Kidney capillary endothelial cell (primary cell): ENCODE measurements at places on chromosomes 16 and 17.

DNA sequence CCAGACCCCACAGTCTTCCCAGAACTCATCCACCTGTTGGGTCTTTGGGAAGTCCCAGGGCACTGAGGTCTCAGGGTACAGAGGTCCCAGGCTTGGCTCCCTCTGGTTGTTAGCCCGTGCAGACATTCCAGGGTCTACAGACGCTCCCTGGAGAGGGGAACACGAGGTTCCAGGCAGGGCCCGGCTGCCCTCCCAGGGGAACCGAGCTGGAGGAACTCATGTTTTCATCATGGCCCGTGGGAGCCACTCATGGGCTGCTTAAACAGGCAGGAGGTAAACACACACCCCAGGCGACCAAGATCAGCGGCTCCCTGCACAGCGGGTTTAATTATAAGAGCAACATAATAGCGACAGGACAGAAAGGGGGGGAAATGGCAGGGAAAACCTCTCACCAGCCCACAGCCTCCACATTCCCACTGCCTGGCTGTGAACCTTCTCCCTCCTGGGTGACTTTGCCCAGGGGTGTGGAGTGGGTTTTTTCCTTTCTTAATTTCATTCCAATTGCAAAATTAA lies 36.5 kb downstream of the TRARG1 start:
- no peak for DNase-seq

- no peak for DNase-seq
Observed at GRCh38 chr17:36641331-36641876, 40.0 kb downstream of the MRM1 start.

- DNase-seq, result no peak
Observed at GRCh38 chr16:4245077-4245791, 3.4 kb upstream of the SRL start.

- DNase-seq, result no peak
Observed at GRCh38 chr17:72566671-72567484, 446.1 kb downstream of the SOX9 start.

DNA sequence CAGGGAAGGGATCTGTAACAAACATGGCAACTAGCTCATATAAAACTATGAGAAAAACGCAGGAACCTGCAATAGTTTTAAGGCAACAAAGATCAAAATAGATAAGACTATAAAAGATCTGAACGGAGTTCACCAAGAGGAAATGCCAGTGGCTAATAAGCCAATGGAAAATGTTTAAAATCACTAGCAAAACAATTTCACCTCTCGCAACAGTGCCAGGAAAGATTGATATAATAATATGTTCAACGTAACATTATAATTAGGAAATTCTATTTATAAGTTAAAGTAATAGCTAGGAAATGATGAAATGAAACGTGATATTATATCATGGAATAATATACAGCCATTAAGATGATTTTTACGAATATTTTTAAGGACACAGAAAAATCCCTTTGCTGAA lies 16.0 kb downstream of the MRC2 start:
- no peak for DNase-seq

DNA sequence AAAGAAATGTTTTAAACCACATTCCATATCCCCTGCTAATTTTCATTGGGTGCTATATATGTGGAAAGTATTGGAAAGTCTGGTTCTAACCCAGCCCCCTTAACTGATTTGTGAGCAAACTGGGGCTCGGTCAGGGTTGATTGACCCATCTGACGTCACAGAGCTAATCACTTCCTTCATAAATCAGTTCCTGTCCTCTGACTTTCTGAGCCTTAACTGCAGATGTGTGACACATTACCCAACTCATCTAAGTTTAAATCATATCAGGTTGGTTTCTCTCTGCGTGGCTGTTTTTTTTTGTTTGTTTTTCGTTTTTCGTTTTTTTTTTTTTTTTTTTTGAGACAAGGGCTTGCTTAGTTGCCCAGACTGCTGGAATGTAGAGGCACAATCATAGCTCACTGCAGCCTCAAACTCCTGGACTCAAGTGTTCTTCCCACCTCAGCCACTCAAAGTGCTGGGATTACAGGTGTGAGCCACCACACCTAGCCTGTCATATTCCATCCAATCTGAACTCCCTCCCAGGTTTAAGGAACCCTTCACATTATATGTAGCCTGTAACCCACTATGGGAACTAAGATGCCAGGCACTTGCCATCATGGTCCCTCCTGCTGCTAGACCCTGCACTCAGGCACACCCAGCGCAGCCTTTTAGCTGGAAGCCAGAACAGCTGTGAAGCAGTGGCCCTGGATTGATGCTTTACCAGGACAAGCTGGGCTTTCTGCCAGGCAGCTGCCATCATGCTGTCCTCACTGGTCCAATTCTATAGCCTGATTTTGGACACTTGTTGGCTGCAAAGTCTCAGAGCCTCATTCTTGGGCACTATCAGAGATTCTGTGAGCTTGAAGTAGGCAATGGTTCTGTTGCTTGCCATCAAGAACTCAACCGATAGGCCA lies 6.9 kb upstream of the BPTF start:
- peak; percentile 9 for DNase-seq

DNA sequence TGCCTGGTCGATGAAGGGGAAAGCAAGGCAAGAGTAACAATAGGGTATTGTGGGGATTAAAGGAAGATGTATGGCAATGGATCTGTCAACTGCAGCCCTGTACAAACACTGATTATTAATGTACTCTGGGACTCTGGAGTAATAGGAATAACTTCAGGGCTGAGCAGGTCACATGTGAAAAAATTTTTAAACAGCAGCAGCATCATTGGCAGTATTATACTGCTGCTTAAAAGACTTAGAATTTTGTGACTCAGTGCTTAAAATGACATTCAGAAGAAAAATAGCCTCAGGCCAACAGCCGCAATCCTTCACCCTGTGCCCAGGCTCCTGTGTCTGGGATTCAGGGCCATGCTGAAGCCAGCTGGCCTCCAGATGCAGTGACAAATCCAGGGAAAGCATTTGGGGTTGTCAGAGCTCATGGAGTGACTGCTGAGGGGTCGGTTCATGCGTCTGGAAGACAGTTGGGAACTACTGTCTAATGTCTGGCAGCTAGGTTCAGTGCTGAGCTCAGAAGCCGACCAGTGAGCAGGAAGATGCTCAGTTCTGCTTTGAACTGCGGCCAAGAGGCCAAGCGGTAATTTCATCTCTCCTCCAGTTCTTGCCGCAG lies 22.2 kb downstream of the TEX2 start:
- no peak for DNase-seq

- no peak for DNase-seq
Observed at GRCh38 chr17:39671651-39672521, 3.6 kb downstream of the PNMT start.

GRCh38 chr17:82614095-82614631 lies 34.1 kb downstream of the WDR45B start:
- no peak for DNase-seq

DNA sequence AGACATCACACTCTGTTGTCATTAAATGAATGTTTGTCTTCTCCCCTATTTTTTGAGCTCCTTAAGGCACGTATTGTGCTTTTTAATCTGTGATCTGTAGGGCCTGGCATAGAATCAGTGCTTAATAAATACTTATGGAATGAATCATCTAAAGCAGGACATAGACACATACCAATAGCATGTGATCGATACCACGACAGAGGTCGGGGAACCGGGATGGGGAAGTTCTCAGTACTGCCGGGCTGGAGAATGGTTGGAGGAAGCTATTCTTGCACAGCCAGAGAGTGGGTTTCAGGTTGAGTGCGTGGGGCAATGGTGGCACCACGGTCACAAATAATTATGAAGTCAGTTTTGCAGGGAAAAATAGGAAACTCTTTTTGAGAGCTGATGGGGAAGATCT lies 26.8 kb downstream of the NLRP1 start:
- DNase-seq, result peak; percentile 24

GRCh38 chr17:79415909-79416308 lies 194.9 kb downstream of the RBFOX3 start:
- no peak for DNase-seq

DNA sequence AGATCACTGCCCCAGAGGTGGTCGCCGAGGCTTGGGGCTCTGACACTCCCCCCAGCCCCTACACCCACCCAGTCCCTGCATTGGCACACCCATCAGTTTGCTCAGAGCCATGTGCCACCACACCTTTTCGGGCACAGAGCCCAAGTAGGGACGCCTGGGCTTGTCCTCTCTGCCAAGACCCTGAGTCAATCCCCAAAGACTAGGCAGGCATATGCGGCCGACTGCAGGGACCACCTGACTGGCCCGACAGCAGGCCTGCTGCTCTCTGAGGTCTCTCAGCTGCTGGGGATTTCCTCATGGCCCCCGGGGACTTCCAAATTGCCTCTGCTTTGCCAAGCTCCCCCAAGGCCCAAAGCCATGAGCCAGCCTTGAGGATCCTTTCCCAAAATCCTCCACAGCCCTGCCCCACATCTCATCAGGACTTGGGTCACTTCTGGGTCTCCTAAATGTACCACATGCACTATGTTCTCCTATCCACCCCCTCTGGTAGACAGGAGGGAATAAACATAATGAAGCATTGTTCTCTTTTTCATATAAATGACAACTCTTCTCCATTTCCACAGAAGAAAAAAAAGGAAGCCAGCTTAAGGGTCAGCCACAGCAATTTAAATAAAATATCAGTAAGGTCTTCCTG lies 30.6 kb downstream of the MYO18A start:
- DNase-seq, result no peak

- no peak for DNase-seq
Observed at GRCh38 chr16:46808997-46809396, 22.0 kb downstream of the C16orf87 start.

GRCh38 chr17:57557834-57558681 lies 187.0 kb downstream of the CCDC182 start:
- no peak for DNase-seq

- no peak for DNase-seq
Observed at GRCh38 chr16:19210280-19210924, 42.4 kb downstream of the SYT17 start.

GRCh38 chr16:72786606-72787005 lies 261.3 kb downstream of the ZFHX3 start:
- DNase-seq, result no peak

GRCh38 chr17:44909681-44910144 lies 5.6 kb downstream of the GFAP start:
- DNase-seq, result no peak

DNA sequence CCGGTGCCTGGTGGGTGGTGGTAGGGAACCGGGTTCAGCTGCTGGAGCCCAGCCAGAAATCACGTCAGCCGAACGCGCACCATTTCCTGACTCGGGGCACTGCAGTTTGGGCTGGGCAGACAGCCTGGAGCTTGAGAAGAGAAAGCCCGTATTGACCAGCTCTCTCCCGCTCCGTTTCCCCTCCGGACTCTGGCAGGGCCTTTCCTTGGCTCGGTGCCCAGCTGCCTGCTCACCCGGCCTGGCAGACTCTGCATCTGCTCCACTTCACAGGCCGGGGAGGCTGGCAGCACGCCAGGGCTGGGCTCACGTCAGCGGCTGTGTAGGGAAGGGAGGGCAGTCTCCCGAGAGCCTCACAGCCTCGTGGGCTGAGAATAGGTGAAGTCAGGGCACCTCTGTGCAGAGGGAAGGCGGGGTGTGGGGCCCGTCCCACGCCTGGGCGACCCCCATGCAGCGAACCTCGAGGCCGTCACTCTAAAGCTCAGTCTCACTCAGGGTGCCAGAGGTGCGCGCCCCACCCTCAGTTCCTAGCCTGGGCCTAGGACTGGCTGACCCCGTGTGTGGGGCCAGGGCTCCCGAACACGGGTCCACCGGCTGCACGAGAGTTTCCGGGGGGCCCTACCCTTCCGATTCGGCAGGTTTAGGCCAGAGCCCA lies 59.1 kb downstream of the OR1D5 start:
- peak; percentile 97 for DNase-seq

DNA sequence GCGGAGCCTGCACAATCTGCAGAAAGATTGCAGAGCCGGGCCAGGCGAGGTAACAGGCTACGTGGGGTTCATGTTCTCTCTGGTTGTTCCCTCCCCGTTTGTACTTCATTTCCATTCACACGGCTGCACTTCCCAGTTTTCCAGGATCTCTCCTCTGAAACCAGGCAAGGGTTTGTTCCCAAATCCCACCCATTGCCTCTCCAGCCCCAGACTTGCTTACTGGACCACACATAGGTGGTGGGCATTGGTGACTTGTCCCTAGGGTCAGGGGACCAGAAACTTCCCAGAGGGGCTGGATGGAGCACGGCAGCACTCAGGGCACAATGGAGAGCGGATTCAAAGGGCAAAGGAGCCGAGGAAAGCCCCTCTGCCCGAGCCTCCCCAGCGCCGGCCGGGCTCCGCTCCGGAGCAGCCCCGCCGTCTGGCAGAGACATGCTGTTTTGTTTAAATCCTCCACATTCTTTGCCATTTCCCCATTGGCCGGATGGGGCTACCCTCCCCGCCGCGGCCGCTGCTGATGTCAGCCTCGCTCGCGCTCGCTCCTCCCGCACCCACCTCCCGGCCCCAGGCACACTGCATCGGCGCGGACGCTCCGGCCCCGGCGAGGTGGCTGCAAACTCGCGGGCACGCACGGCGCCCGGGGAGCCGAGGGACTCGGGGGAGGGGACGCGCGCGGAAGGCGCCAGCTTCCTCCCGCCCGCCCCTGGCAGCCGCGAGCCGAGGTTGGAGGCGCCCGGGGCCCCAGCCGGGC lies at the start of gene PITPNC1:
TSS of gene PITPNC1 (plus strand) at position 545 of the 751 bp plus-strand sequence.
- DNase-seq, result peak; percentile 80

DNA sequence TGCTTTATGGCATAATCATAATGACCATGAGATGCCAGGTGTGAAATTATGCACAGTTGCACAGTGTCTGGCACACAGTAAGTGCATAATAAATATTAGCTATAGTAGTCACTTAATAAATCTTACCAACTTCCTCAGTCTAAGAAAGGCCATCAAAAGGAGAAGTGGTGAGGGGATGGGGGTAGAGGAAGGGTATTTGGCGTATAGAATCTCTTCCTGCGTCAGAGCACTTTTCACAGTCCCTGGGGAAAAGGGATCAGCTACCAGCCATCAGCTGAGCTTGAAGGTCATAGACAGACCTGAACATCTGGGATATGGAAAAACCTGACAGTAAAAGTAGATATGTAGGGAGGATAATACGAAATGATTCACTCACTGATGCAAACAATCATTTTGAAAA lies 5.8 kb downstream of the CRHR1 start:
- no peak for DNase-seq

DNA sequence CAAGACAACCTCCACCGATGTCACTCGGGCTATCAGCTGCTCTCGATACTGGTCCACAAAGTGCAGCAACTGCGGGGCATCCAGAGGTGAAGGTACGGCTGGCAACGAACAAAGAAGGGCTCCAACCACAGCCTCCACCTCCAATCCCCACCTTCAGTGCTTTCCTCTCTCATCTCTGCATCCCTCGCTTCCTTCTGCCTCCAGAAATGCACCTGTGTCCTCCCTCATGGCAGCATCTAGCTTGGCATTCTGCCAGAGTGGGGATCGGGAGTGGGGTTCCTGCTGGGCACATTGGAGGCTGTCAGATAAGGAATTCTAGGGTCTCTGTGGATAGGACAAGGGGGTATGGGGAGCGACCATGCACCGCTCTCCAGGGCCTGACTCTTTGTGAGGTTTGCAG lies 28.6 kb downstream of the MIS12 start:
- DNase-seq, result no peak

GRCh38 chr17:63191610-63192009 lies 225.6 kb downstream of the TANC2 start:
- DNase-seq, result no peak
